ENCODE measurements at places on chromosomes 16 and 17. TPM values are rescaled to one million over a fixed set of nuclear protein-coding genes. Genes with fewer than 3 reads are reported as not detected.

The ITGA2B gene
- 3.9 TPM for total RNA-seq

DNA sequence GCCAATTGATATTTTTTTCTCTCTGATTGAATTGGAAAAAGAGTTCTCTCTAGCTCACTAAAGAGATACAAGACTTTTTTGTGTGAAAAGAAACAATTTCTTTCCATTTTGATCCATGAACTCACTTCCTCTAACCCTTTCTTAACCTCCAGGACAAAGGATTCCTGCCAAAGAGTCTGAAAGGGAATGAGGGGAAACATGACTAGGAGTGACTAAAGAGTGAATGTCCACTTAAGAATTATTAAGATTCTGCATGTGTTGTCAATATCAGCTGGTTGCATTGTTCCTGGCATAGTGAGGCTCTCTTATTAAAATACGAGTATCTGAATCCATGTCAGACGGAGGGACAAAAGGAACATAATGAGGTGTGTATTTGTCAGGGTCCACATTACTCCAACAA lies 344.7 kb downstream of the GRIN2A start:
- DNase-seq: no peak

GRCh38 chr17:31476525-31477416 lies 85.3 kb downstream of the RAB11FIP4 start:
- no peak for DNase-seq

The ENGASE gene
- 44.3 TPM for total RNA-seq

DNA sequence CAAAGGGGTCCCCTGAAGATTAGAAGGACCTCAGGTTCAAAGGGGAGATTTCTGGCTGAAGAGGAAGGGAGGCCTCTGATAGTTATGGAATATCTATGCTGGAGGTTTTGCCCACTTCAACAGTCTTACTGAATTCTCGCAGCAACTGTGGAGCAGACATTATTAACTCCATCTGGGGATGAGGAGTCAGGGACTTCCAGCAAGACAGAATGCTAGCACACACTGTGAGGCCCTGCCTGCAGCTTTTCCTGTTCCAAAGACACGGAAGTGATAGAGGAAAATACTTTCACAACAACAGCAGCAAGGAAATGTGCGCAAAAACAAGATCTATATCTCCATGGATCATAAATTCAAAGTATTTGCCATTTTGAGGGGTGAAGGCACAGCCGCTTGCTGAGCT lies 72.8 kb downstream of the RPH3AL start:
- DNase-seq: no peak

- DNase-seq: no peak
These were observed 16.4 kb upstream of the CPSF4L start for GRCh38 chr17:73278049-73278464.

GRCh38 chr17:4256952-4257351 lies 6.8 kb downstream of the ANKFY1 start:
- no peak for DNase-seq

DNA sequence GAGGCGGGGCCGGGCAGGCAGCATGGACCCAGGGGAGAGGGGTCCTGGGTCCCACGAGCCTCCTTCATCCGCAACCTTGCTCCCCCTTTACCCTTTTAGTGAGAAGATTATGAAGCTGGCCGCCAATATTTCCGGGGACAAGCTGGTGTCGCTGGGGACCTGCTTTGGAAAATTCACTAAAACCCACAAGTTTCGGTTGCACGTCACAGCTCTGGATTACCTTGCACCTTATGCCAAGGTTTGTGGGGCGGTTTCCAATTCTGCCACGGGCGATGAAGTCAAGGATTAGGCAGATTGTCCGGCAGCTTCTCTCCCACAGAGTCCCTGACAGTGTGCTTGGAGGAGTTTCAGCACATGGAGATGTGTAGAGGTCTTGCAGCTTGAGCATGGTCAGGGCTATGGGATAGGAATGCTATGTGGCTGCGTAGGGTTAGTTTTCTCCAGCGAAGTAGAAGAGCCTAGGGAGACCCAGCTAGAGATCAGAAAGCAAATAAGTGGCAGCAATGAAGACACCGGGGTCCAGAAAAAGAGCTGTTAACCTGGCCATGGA lies 598 bp downstream of the NIP7 start:
- DNase-seq: no peak

- no peak for DNase-seq
These were observed 54.1 kb downstream of the RMI2 start for GRCh38 chr16:11399261-11399831.

The TMEM235 gene
- not detected for total RNA-seq

GRCh38 chr17:68640242-68640989 lies 39.2 kb upstream of the FAM20A start:
- DNase-seq: no peak

DNA sequence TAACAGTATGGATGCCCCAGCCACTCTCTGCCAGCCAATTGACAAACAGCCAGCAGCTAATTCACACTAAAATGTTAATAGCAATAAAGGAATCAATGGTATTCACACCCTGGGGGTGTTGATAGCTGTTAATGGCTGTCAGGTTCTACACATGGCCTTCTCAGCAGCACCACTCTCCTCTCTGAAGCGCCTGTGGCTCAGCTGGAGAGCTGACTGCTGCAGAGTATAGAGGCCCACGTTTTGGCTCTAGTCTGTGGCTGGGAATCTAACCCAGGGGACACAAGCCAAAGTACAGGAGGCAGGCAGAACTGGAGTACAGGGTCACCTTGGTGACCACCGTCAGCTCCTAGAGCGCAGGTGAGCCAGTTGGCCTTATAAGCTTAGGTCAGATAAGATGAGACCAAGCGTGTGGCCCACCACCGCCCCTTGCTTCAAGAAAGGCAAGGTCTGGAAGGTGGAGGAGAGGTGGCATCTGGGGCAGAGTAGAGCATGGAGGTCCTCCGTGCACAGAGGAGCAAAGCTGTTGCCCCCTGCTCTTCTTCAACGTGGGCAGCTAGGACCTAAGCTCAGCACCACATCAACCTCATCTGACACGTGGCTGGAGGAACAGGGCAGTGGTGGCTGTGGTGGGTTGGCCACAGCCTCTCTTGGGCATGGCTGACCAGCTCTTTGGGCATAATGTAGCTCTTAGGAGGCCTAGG lies 25.4 kb downstream of the CCR7 start:
- DNase-seq: no peak

The CFAP119 gene
- total RNA-seq: 1.5 TPM

The EPX gene
- total RNA-seq: not detected

DNA sequence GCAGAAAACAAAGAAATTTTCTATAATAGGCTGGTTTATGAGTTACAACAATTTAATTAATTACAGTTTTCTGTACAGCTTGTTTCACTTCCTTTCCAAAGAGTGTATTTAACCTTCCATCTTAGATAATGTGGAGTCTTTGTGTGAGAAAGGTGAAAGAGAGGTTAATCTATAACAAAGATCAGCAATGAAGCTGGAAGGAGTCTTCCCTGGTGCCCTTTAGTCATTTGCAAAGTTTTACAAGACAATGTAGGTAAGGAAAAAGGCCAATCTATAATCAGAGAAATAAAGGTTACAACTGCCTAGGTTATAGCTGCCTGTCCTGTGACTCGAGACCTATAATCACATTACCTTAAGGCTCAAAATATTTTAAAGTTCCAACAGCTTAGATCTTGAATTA lies 142.0 kb downstream of the ZNF18 start:
- no peak for DNase-seq

DNA sequence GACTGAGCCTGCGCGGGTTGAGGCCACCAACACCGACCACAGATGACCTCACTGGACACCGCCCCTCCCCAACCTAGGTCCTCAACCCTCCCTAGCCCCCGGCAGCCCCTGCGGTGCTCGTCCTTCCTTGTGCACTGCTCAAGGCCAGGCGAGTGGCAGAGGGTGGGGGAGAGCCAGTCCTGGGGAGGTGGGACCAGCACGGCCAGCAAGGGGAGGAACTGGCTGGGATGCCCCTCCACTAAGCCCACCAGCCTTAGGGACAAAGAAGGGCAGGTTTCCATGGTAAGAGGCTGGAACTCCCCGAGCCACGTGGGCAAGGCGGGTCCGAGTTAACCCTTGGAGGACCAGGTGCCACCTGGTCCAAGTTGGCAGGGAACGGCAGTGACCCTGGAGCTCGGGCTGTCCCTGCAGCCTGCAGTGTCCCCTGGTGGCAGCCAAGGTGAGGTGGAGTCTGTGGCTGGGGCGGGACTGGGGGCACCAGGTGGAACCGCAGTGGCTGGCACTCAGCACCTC lies 9.2 kb downstream of the FSCN2 start:
- DNase-seq: no peak

The QRICH2 gene
- 2.5 TPM for total RNA-seq

The TUBB3 gene
- 1.1 TPM for total RNA-seq

The CCT6B gene
- 2.5 TPM for total RNA-seq

GRCh38 chr17:57552114-57552624 lies 192.9 kb downstream of the CCDC182 start:
- peak; percentile 71 for DNase-seq

DNA sequence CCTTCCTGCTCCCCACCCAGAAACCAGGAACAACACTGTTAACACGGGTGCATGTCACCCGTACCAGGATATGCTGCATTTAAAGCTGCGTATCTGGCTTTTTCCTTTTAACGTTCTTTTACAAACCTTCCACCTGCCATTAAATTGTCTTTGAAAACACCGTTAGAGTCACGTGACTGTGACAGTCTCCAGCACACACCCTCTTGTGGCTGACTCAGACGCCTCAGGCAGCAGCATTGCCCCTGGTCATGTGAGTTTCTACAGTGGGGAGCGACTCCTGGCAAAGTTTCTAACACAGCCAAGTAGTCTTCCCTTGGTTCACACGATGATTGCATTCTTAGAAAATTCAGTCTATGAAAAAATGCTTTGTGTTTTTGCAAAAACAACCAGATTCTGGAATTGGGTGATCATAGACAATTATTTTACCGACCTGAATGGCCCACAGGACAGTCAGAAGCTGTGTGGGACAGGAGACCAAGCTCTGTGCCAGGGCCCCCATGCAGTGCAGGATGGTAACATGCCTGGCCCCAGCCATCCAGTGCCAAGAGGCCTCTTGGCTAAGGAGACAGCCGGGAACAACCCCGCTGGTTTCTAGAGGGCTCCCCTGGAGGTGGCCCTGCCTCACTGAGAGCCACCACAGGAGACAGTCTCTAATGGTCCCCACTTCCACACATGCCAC lies 199.1 kb downstream of the KATNIP start:
- peak; percentile 66 for DNase-seq

DNA sequence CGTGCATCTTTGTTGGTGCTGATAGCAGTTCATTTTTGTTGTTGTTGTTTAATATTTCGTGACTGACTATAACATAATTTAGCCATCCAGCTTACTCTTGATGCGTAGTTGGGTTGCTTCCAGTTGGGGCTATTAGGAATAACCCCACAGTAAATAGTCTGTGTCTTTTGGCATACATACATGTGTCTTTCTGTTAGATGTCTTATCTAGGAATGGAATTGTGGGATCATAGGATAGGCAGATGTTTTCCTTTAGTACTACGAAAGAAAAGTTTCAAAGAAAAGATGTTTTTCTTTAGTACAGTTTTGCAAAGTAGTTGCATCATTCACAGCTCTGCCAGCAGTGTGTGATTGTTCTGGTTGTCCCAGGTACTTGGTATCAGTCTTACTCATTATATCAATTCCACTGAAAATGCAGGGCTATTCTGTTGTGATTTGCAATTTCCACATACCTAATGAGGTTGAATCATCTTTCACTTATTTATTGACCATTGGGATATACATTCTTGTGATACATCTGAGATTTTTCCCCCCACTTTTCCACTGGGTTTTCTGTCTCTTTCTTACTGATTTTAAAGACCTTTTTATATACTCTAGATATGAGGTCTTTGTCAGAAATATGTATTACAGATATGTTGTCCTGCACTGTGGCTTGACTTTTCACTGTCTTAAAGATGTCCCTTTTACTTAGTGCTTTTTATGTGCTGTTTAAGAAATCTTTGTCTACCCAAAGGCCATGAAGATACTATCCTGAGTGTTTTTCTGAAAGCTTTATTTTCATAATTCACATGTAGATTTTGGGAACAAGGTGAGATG lies 173.3 kb downstream of the MRTFB start:
- no peak for DNase-seq

- DNase-seq: no peak
These were observed 40.7 kb upstream of the ZKSCAN2 start for GRCh38 chr16:25298165-25298872.

DNA sequence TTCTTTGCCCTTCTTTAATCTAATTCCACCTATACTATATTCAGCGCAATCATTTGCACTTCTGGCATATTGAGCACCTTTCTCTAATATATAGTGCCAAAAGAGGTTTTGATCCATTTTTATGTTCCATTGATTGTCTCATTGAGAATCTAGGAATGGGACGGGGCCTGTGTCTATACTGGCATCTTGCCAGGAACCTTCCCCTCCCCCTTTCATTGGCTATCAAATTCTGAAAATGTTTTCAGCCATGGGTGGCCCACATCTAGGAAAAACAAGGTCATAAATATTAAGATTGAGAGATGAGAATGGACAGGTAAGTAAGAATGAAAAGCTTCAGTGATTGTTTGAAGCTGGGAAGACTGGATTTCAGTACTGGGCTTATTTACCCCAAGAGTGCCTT lies 159.9 kb downstream of the FTO start:
- DNase-seq: no peak

DNA sequence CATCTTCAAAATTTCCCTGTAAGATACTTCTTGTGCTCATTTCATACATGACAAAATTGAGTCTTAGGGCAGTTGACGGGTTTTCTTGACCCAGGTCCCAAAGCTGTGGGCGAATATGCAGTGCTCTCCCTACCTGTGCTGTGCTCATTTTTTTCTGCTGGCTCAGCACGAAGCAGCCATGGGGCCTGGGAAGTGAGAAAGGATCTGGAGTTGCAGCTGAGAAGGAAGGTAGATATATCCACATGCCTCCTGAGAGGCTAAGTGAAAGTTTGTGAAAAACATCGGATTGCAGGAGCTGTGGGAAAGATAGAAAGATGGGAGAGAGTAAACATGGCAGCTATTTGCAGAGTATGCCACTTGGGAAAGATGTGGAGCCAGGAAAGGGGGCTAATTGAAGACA lies 42.9 kb upstream of the MON1B start:
- DNase-seq: no peak

DNA sequence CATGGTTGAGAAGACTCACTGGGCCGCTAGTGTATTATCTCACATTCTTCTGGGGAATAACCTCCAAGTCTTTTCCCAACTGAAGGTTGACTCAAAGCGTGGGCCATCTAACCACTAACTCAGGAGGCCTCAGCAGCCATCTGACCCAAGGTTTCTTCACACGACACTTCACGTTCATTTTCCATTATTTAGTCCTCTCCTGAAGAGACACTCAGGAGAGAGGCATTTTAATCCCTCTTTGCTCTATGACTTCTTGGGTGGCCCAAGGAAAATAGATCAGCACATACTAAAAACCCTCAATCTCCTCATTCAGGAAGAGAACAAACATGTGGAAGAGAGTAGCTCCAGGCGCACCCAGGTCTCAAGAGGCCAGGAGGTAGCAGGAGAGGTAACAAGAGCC lies 252.8 kb upstream of the FOXF1 start:
- DNase-seq: no peak

The GRAPL gene
- 0.76 TPM for total RNA-seq

- no peak for DNase-seq
These were observed 63.5 kb upstream of the GPR139 start for GRCh38 chr16:20137194-20137593.

The KPNB1 gene
- 160 TPM for total RNA-seq

The ZNF624 gene
- 1.3 TPM for total RNA-seq

- DNase-seq: no peak
These were observed 2.9 kb upstream of the RHBDF2 start for GRCh38 chr17:76504117-76504516.

The PRAC2 gene
- not detected for total RNA-seq
